Esophagus muscularis mucosa (tissue), 4 donors: ENCODE measurements at places on chromosomes 12 and 14. TPM values are rescaled to one million over a fixed set of nuclear protein-coding genes. Genes with fewer than 3 reads are reported as not detected.

- H3K36me3 ChIP-seq = no peaks in the 10 kb centered on the region
- no peak overlapping the region for H3K27ac ChIP-seq
- no peak overlapping the region for H3K4me3 ChIP-seq
- no peaks in the 10 kb centered on the region for H3K27me3 ChIP-seq
- no peak for DNase-seq
Measured at GRCh38 chr12:96359328-96359727, 40.9 kb downstream of the CDK17 start.

INSM2 gene
- total RNA-seq = not detected

COPZ1 gene
- 41.1 TPM for total RNA-seq

- no peaks in the 10 kb centered on the region for H3K4me1 ChIP-seq
- no peaks in the 10 kb centered on the region for H3K27me3 ChIP-seq
- H3K4me3 ChIP-seq = no peak overlapping the region
- no peak for DNase-seq
- no peaks in the 10 kb centered on the region for H3K36me3 ChIP-seq
Measured at GRCh38 chr14:81161088-81161487, 59.7 kb downstream of the GTF2A1 start.

POLR3B gene
- 5.1 TPM for total RNA-seq

GRCh38 chr14:33475623-33476022 is 475.3 kb downstream of the EGLN3 start:
- H3K4me3 ChIP-seq = no peak overlapping the region
- H3K4me1 ChIP-seq = no peaks in the 10 kb centered on the region
- no peak for DNase-seq
- H3K36me3 ChIP-seq = no peaks in the 10 kb centered on the region
- no peaks in the 10 kb centered on the region for H3K27me3 ChIP-seq

DNA sequence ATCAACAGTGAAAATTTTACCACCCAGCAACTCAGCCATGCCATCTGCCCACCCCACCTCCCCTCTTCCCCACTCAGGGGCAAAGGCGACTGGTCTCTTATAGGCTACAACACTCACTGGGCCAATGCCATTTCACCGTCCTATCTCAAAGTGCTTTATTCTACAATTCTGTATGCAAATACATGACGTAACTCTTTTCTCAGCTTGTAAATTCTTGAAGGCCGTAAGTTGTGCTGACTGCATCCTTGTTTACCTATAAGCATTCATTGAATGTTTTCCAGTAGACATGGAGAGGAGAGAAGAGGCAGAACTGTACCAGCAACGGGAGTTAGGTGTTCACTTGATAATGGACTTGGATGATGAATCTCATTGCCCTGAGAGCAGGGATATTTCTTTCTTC is 15.6 kb downstream of the BCL2L14 start:
- H3K27ac ChIP-seq = no peak overlapping the region
- no peaks in the 10 kb centered on the region for H3K27me3 ChIP-seq
- H3K4me3 ChIP-seq = no peak overlapping the region
- H3K36me3 ChIP-seq = no peaks in the 10 kb centered on the region
- DNase-seq = no peak
- peaks cover 4% of the 10 kb centered on the region for H3K4me1 ChIP-seq

- H3K27me3 ChIP-seq = no peaks in the 10 kb centered on the region
- H3K4me3 ChIP-seq = no peak overlapping the region
- H3K27ac ChIP-seq = no peak overlapping the region
- no peaks in the 10 kb centered on the region for H3K4me1 ChIP-seq
- no peak for DNase-seq
Measured at GRCh38 chr14:101001311-101002069, 98.0 kb upstream of the RTL1 start.

GRCh38 chr12:88558340-88558867 is 21.9 kb downstream of the KITLG start:
- H3K4me3 ChIP-seq = no peak overlapping the region
- DNase-seq = no peak
- no peaks in the 10 kb centered on the region for H3K27me3 ChIP-seq
- H3K4me1 ChIP-seq = peaks cover 23% of the 10 kb centered on the region
- peak overlapping the region; percentile 31 for H3K27ac ChIP-seq

DNA sequence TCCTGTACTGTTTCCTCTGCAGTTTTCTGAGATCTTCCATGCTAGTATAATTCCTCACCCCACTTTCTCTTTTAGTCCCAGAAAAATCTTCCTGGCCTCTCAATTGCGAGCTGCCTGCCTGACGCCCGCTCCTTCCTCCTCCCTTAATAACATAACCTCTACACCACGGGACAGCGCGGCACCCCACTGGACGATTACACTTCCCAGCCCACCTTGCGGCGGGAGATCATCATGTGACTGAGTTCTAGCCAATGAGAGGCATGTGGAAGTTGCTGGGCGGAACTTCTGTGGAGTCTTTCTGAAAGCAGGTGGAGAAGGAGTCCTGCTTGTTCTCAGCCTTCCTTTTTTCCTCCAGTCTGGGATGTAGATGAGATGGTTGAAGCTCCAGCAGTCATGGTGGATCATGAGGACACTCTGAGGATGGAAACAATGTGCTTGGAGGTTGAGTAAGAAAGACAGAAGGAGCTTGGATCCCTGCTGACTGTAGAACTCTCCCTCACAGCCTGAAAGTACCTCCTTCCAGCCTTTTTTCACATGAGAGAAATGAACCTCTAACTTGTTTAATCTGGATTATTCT is 133.6 kb upstream of the VRK1 start:
- H3K4me3 ChIP-seq = no peak overlapping the region
- peaks cover 21% of the 10 kb centered on the region for H3K4me1 ChIP-seq
- no peak overlapping the region for H3K27ac ChIP-seq

LRTM2 gene
- not detected for total RNA-seq

DNA sequence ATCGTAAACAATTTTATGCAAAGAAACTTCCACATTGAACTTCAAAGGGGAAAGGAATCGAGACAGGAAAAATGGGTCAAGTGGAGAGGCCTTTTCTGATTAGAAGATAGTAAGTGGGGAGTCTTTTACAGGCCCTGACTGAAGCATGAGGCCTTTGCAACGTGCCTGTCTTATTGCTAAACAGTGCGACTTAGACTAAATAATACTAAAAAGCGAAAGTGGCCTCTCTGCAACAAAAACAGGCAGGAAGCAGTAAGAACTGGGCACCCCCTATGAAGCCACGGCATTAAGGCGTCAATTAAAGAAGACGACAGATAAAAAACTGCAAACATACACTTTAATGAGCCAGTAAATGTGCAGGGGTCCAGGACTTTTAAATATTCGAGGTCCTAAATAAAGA is 283.4 kb upstream of the GRIP1 start:
- H3K4me3 ChIP-seq = no peak overlapping the region
- DNase-seq = no peak
- H3K27ac ChIP-seq = no peak overlapping the region
- H3K27me3 ChIP-seq = no peaks in the 10 kb centered on the region
